Foreskin melanocyte (primary cell): ENCODE measurements at places on chromosomes 13 and 19.

DNA sequence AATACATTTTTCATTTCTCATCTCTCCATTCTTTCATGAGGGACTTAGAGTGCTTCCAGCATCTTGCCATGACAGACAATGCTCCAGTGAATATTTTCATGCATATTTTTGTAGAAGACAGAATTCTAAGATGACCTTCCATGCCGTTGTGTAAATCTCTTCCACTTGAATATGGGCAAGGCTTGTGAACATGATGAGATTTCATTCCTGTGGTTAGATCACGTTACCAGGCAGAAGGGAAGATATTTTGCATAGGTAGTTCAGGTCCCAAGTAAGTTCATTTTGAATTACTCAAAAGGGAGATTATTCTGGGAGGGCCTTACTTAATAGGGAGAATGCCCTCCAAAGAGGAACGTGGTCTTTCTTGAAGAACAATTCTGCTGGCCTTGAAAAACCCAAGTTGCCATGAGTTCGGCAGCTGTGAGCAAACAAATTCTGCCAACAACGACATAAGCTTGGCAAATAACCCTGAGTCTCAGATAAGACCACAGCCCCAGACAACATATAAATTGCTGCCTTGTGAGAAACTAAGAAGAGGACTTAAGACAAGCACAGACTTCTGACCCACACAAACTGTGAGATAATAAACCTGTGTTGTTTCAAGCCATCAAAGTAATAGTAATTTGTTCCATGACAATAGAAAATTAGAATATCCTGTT lies 400.5 kb upstream of the GPC6 start:
- DNase-seq: no peak

- DNase-seq: no peak
Measured at GRCh38 chr19:38057959-38058690, 151.1 kb downstream of the SIPA1L3 start.

DNA sequence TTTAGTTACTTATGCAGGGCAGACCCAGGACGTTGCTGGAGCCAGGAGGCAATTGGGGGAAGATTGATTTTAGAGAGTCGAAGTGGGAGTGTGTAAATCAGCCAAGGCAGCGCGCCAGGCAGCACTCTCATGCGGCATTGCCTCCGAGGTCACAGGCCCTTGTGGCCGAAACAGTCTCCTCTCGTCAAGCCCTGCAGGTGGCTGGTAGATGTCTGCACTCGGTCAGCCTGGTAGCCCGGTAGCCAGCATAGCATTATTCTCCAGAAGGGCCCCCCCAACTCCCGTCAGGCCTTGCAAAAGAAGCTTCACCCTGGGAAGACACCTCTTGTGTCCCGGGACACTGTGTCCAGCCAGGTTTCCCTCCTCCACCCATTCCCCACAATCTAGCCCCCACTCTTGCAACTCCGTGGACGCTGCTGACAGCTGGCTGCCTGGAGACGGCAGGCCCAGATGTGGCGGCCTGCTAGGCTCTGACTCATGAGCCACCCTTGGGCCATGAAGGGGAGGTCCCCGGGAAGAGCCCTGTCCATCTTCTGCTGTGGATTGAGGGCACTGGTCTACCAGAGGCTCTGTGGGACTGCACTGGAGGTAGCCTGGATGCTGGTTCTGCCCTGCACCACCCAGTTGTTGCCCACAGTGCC lies 2.6 kb upstream of the PEPD start:
- no peak for DNase-seq

GRCh38 chr19:10286803-10287737 lies at the start of gene ICAM4:
ICAM4 (plus strand) TSS chr19:10286955; CDS start chr19:10287013, 58 bp downstream.
- no peak for DNase-seq

GRCh38 chr19:3363841-3364500 lies 2.4 kb upstream of the NFIC start:
- no peak for DNase-seq

DNA sequence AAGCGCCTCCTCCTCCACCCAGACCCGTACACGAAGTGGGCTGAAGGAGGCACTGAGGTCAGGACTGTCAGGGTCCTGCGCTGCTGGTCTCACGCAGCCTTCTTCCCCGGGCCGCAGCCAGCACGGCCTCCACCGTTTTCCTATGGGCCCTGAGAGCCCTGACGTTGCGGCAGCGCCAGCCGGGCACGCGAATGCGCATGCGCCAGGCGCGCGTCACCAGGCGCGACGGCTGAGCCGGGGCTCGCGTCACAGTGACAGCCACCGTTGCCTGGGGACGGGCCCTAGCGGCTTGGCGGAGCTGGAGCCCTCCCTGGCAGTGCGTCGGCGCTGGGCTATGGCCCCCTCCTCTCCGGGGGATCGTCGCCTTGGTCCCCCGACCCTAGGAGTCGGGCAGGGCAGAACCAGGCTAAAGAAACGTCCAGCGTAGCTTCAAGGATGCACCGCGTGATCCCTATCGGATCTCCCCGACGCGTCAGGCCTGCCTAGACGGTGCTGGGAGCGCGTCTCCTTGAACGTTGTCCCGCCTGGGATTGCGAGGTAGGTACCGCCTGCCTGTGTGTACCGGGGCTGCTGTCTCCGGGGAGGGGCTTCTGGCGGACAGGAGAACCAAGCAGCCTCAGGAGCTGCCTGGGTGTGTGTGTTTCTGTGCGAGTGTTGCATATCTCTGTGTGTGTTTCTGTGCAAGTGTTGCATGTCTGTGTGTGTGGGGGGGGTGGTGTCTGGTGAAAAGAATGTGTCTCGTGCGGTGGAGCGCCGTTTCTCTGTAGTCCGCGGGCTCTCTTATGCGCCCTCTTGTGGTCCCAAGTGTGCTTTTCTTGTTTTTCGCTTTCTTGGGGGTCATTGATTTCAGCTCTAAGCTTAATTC lies 43.2 kb downstream of the ZNF571 start:
- peak; percentile 17 for DNase-seq

- no peak for DNase-seq
Measured at GRCh38 chr19:47022541-47023447, 3.2 kb downstream of the NPAS1 start.

DNA sequence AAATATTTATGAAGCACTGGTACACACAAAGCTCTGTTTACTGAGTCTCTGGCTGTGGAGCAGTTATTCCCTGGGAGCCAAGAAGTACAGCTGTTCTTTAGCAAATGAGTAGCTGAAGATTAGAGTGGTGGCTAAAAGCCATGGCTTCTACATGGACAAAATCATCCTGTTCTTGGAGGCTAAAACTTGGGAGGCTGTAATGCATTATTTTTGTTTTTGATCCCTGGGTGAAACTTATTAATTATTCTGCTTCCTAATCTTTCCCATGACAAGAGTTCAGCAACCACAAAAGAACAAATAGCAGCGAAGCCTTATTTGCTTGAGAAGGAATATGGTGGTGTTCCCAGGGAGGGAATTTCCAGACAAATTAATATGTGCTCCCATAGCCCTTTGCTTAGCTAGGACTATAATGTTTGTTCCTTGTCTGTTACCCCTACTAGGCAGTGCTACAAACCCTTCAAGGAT lies 109.5 kb downstream of the DCT start:
- DNase-seq: no peak

DNA sequence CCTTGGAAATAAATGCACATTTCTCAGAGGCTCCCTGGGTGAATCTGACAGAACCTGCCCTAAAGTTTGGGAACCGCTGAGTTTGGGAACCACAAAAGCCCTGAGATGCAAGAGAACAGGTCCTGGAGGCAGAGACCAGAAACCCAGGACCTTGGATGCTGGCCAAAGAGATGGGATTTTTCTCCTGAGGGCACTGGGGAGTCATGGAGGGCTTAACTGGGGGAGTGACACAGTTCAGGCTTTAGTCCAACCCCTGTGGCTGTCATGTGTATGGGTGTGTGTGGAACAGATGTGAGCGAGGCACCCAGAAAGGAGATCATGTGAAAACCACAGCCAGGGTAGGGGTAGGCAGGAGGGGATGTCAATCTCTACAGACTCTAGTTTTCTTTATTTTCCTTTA lies 3.9 kb upstream of the NCCRP1 start:
- DNase-seq: peak; percentile 52

- no peak for DNase-seq
Measured at GRCh38 chr19:36246006-36246481, 31.1 kb downstream of the ZNF146 start.
